Epithelial cell of esophagus (primary cell): ENCODE measurements at places on chromosomes 2 and 18.

GRCh38 chr18:42330296-42330695 is 375.3 kb downstream of the PIK3C3 start:
- DNase-seq: no peak

DNA sequence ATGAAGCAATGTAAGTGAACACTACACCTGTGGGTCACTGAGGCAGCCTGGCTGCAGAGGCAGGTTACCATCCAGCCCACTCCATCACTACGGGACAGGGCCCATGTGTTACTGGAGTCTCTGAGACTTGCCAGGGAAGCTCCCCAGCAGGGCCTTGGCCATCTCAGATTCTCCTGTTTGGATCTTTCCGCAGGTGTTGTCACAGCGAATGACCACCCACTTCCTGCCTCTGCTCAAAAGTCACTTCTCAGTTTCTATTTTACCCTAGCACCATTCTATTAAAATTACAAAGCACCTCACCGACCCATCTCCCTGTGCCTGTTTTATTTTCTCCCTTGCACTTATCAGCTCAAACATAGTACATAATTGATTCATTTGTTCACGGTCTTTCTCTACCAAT is 34.5 kb upstream of the L3MBTL4 start:
- DNase-seq: no peak

DNA sequence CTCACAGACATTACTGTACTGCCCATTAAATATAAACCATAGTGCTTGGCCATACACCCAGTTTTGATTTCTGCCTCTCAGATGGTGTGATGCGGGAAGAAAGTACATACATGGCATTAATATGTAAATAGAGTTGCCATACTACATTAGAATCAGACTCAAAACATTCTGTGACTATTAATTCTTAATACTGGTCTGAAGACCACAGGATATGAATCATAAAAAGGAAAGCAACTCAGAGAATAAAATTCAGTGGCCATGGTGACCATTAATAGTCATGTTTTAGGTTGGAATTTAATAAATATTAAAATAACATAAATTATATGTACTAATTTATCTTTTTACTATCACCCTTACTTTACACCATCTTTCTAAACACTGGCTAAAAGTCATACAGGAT is 33.0 kb upstream of the WDR75 start:
- DNase-seq: no peak

DNA sequence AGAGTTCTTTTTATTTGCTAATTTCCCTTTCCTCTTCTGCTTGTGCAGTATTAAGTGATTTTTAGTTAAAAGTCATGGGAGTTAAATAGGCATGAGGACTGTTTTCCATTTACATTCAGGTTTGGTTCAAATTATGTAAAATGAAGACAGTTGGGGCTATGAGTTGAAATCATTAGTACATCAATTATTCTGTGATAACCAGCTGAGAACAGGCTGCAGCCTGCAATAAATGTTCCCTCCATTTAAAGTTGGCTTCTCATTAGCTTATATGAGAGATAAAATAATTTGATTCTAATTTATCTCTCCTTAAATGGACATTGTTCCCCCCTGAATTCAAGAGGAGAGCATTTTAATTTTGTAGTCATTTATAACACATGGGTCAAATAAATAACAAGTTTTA is 48.3 kb downstream of the RHBDD1 start:
- DNase-seq: no peak

GRCh38 chr2:189233527-189233926 is 54.0 kb upstream of the COL5A2 start:
- DNase-seq: peak; percentile 79

GRCh38 chr2:48479915-48480314 is 50.0 kb upstream of the STON1 start:
- DNase-seq: no peak
